ENCODE measurements at places on chromosomes 3 and 15. TPM values are rescaled to one million over a fixed set of nuclear protein-coding genes. Genes with fewer than 3 reads are reported as not detected.

DNA sequence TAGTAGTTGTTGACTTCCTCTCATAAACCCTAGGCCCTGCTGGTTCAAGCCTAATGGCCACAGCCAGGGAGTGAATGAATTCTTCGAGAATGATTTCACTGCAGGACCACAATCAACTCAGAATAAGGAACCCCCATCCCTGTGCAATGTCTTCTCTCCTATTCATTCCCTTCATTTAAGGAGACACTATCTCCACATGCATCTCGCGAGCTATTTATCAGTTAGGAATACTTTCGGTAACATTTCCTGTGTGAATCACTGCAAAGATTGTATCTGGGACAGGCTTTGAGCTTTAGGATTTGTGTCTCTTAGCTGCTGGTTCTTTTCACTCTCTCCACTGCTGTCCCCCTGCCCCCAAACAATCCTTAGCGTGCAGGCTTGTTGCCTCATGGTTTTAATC lies 94.4 kb downstream of the MYLK start:
- no peak for DNase-seq

GRCh38 chr3:45915518-45916231 lies 27.6 kb upstream of the CXCR6 start:
- DNase-seq, result peak; percentile 83

PRSS50 gene
- total RNA-seq, result not detected

GRCh38 chr3:50674349-50675178 lies at the start of gene DOCK3:
TSS of gene DOCK3 (plus strand) at chr3:50674927. CDS start at chr3:50675264, 337 bp downstream.
- peak; percentile 66 for DNase-seq

GRCh38 chr15:56725386-56725785 lies 7.9 kb downstream of the ZNF280D start:
- DNase-seq, result no peak

MED12L gene
- 1.6 TPM for total RNA-seq

DNA sequence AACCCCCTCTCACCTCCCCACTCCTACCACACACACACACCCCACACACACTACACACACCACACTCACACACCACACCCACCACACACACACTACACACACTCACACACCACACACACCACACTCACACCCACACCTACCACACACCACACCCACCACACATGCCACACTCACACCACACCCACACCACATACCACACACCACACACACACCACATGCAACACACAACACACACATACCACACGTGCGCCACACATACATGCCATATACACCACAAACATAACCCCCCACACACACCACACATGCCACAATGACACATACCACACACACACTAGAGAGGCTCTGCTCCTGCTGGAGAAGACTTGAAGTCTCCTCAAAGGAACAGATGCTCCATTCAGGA lies 5.9 kb upstream of the ITPKA start:
- DNase-seq, result peak; percentile 39

DNA sequence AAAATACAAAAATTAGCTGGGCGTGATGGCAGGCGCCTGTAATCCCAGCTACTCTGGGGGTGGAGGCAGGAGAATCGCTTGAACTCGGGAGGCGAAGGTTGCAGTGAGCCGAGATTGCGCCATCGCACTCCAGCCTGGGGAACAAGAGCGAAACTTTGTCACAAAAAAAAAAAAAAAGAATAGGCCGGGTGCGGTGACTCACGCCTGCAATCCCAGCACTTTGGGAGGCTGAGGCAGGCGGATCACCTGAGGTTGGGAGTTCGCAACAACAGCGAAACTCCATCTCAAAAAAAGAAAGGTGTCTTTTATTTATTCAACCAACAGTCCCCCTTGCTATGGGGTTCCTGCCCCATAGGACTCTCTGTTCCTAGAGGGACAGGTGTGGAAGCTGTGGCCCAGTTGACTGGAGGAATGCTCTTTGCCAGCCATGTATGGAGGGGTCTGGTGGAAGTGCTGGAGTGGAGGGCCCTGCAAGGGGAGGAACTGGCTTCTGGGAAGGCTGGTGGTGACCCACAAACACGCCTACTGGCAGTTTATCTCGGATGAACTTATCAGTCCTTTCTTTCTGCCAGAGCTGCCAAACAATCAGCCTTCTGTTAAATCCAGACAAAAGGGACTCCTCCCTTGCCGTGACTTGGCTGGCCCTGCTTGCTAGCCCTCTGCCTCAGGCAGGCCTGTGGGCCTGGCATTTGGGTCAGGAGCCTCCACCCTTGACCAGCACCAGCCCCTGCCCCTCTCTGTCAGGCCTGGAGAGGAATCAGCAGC lies 4.6 kb upstream of the DAG1 start:
- no peak for DNase-seq

DNA sequence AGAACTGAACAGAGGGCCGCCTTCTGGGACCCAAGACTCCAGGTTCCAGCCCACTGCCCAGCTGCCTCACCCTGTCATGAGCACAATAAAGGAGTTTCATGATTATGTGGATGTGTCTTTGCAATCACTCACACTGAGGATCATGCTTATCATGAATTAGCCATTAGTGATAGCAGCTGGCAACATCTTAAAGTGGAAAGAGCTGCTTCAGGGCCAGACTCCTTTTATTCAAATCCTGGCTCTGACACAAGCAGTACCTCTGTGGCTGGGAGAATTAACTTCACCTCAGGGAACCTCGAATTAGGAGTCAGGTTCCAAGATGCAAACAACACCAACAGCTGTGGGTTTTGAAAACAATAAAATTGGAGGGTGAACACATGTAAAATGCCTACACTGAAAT lies 6.6 kb upstream of the SCAP start:
- DNase-seq, result no peak

VPS18 gene
- 17.1 TPM for total RNA-seq

DNA sequence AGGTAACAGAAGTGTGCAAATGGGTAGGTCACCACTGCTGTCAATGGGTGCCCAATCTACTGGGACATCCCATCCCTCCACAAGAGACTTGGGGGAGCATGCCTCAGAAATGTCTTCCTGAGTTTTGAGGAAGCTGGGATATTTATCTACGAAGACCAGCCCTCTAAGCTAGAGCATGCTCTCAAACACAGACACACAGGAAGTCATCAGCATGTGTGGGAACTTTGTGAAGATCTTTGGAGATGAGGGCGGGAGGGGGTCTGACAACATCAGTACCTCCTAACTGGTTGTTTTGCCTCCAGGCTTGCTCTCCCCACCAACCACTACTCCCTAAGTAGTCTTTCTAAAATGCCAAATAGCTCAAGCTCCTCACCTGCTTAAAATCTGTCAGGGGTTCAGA lies 3.5 kb upstream of the MEF2A start:
- no peak for DNase-seq

DNA sequence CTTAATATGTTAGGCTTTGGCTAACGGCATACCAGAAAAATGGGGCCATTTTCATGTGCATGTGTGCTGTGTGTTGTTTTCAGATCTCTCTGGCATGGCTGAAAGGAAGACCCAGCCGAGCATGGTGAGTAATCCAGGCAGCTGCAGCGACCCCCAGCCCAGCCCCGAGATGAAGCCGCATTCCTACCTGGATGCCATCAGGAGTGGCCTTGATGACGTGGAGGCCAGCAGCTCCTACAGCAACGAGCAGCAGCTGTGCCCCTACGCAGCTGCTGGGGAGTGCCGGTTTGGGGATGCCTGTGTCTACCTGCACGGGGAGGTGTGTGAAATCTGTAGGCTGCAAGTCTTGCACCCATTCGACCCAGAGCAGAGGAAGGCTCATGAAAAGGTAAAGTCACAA lies 15.1 kb downstream of the MKRN2 start:
- no peak for DNase-seq

DNA sequence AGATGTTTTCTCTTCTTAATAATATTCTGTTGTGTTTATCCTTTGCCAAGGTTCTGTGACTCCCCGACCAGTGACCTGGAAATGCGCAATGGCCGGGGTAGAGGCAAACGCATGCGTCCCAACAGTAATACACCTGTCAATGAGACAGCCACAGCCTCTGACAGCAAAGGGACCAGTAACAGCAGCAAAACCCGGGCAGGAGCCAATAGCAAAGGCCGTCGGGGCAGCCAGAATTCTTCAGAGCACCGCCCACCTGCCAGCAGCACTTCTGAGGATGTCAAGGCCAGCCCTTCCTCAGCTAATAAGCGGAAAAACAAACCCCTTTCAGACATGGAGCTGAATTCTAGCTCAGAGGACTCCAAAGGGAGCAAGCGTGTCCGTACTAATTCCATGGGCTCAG lies 101.5 kb downstream of the RBPMS2 start:
- no peak for DNase-seq

GRCh38 chr3:4438296-4438695 lies 28.8 kb downstream of the SUMF1 start:
- no peak for DNase-seq

DMXL2 gene
- 6.1 TPM for total RNA-seq

DNA sequence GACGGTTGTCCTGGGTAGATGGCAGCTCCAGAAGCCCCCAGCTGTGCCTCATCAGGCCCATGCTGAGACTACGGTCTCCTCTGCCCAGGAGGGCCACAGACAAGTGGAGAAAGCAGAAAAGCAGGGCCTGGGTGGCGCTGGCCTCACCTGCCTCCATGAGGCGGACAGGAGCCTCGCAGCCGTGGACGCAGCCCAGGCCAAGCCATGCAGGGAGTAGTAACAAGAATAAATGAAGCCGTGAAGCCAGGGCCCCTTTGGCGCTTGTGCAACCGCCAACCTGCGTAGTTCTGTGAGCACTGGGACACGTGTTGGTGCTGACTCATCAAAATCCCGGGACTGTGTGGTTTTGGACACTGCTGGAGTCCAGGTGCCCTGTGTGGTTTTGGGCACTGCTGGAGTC lies 12.3 kb upstream of the MUC4 start:
- no peak for DNase-seq

DNA sequence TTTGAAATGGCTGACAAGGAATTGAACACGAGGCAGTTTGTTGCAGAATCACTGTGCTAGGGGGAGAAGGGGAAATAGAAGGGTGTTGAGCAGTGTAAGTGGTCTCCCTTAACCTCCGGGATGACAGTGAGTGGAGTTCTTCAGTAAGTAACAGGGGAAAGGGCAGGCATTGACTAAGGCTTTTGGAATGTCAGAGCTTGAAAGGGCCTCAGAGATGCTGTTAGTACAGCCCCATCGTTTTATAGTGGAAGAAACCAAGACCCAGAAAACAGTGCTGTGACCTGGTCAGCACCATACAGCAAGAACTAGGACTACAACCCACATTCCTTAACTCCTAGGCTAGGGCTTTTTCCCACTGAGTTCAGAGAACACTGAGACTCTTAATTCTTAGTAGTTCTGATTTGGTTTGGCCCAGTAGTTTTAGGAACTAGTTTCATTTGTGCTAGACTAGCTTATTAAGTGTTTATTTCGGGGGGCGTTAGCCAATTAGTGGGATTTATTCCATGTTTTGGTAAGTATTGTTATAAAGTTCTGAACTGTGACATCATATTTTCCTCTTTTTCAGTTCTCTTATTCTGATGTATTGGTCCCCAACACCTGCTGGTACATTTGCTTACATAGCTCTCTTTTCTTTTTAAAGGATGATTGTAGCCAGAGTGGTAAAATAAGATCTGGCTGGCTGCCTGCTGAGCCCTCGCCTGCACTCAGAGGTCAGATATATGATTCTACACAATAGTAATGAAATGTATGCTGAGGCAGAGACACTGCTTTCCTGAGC lies 34.2 kb downstream of the RAB11A start:
- DNase-seq, result no peak

SERF2 gene
- total RNA-seq, result 907 TPM

DNA sequence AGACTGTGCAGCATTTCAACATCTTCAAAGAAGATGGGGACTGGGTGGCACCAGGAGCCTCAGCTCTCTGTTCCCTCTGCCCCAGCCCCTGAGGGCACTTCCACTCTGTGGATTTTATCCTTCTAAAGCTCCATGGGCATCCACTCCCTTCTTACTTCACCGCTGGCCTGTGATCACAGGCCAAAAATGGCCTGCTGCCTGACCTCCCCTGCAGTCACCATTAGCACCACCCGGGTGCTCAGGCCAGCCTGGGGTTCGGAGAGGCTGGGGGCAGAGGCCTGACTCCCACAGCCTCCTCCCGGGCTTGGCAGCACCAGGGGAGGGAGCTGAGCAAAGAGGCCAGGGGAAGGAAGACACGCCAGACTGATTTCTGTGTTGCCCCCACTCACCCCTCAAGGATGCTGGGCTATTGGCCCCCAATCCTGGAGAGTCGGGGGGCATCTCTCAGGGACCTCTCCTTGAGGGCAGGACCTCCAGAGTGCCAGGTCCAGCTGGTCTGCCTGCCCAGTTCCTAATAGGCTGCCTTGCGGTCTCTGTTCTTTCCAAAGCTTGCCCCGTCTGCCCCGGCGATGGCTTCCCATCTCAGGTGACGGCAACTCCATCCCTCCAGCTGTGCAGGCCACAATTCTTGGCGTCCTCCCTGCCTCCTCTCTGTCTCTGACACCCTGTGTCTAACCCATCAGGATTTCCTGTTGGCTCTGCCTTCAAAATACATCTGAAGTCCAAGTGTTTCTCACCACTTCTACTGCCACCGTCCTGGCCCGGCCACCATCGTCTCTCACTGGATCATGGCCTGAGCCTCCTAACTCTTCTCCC lies 67.1 kb downstream of the EXOG start:
- DNase-seq, result no peak

Data from activated CD4-positive, alpha-beta memory T cell treated with anti-CD3 and anti-CD28 coated beads, Interleukin-2, amount 10 ng/mL, durations not matched to agents 7 days and 5 days (primary cell).